ENCODE measurements at places on chromosomes 12 and 14.

DNA sequence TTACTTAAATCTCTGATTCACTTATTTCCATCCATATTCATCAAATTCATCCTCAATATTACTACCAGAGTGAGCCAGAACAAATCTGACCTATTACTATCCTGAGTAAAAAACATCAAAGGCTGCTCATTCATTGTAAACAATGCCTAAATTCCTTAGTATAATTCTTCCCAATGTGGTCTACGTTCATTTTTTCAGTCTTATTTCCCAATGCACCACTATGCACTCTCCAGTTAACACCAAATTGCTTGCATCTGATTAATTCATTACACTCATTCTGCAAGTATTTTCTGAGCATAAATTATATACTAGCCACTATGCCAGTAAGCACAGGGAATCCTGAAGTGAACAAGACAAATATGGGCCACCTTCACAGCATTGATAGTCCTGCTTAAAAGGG lies 110.0 kb downstream of the EPS8 start:
- no peak for DNase-seq

DNA sequence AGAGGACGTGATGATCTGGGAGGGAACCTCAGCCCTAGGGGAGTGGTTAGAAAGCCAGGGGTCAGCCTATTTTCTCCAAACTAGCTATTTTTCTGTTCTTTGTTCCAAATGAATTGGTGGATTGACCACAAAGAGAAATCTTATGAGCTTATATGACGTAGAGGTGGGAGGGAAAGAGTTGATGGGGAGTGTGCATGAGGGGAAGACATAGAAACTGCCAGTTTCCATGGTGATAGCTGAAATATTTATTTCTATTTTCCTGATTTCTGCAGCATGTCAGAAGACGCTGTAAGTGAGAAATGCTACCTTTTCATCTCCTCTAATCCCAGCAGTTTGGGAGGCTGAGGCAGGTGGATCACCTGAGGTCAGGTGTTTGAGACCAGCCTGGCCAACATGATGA lies 51.4 kb upstream of the CISTR start:
- DNase-seq: no peak

GRCh38 chr12:124762791-124763593 lies 100.7 kb downstream of the SCARB1 start:
- DNase-seq: no peak

DNA sequence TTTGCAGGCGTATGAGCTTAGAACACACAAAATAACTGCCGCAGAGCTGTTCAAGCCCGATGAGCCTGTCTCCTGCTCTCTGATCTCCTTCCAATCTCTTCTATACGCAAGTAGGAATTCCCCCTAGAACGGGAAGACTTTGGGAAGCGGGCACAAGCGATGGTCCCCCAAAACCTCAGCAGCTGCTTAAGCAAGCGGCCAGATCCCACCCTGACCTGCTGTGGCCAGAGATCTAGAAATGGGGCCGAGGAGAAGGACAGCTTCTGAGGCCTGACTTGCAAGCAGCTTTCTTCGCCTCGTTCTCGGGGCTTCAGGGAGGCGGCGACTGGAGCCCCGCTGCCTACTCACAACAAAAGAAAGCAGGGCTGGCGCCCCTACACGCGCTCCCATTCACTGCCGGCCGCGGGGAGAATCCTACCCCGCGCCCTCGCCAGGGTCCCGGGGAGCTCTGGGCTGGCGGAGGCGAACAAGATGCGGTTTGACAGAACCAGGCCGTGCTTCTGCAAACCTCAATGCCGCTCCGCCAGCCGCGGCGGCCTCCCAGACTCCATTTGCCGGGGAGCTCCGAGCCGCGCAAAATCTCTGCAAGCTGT lies 922 bp downstream of the TBX5 start:
- no peak for DNase-seq

DNA sequence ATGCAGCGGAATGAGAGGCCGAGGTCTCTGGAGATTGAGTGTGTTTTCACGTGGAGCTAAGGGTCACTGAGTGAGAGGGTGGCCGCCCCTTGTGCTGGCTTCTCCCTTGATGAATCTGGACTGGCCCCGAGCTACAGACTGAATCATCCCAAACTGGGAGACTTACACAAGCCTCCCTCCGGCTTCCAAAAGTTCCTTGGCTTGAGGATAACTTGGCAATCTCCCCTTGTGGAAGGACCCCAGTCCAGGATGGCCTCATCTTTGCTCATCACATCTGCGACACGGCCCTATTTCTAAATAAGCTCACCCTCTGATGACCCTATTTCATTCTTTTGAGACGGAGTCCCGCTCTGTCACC lies 41.5 kb upstream of the FBRSL1 start:
- DNase-seq: no peak

- no peak for DNase-seq
Observed at GRCh38 chr12:6420364-6420763, 24.4 kb upstream of the CD27 start.

GRCh38 chr12:6547987-6548386 lies 7.9 kb downstream of the IFFO1 start:
- DNase-seq: no peak

GRCh38 chr14:90412058-90412457 lies 15.2 kb downstream of the CALM1 start:
- DNase-seq: no peak

GRCh38 chr12:124639122-124639806 lies 71.9 kb upstream of the NCOR2 start:
- no peak for DNase-seq

GRCh38 chr12:24625103-24625502 lies 323.8 kb downstream of the BCAT1 start:
- DNase-seq: no peak

- DNase-seq: no peak
Observed at GRCh38 chr12:112208301-112208910, 83.0 kb downstream of the TRAFD1 start.

GRCh38 chr14:74302152-74302628 lies 544 bp downstream of the ABCD4 start:
- DNase-seq: no peak

DNA sequence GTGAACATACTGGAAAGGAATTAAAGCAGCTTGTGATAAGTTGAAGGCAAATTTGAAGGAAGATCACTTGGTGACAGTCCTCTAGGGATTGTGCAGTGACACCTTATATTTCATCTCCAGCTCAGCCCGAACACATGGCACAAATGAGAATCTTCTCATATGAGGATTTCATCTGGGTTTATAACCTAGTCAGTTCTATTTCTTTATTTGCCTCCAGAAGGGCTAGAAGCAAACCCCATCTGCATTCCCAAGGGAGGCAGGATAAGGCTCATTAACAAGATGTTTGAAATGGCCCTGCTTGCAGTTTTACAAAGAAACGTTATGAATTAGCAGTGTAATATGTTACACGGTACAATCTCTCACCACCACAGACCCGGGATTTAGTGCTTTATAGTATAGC lies 90.7 kb upstream of the KRR1 start:
- DNase-seq: no peak

GRCh38 chr14:96920023-96920422 lies 122.8 kb downstream of the VRK1 start:
- no peak for DNase-seq

DNA sequence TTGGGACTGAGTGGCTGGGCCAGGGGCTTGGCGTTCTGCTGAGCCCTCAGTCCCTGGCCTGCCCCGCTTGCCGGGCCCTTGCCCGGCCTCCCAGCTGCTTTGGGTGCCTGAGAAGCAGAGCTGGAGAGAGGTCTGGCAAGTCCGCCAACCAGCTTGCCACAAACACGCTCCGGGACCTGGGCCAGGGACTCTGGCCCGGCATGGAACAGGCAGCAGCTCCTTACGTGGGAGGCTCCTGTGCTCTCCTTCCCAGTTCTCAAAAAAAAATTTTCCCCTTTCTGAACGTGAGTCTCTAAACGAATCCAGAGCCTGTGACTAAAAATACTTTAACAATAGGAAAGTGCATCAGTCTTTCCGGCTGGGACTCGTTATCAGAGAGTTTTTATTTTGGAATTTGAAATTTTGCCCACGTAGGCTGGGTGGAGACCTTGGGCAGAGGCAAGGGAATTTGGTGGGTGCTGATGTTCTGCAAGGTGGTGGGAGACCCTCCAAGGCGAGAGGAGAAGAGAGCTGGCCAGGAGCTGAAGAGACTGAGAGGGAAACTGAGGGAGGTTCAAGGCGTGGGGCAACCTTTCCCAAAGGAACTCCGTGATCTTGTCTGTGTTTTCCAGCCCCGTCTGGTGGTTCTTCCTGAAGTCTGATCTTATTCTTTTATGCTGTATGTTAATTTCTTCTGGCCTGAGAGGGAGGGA lies 6.8 kb upstream of the NR4A1 start:
- DNase-seq: peak; percentile 96

- DNase-seq: no peak
Observed at GRCh38 chr14:77488558-77488957, 10.1 kb downstream of the ISM2 start.

GRCh38 chr12:20520532-20520931 lies 152.2 kb downstream of the PDE3A start:
- DNase-seq: no peak

DNA sequence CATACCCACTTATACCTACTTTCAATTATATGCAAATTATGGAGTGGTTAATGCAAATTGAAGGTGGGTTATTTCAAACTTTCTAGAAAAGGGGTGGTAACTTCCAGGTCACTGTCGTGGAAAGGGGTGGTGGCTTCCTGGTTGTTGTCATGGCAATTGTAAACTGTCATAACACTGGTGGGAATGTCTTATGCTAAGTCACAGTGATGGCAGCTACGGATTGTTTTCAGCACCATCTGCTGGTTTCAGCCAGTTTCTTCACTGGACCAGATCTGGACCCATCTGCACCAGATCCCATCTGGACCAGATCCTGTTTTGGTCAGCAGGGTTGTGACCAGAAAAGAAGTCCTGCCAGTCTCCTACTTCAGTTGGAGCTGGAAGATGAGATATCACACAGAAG lies 1469.3 kb downstream of the AACS start:
- no peak for DNase-seq

- DNase-seq: peak; percentile 67
Observed at GRCh38 chr12:109192358-109192757, 76.0 kb downstream of the ACACB start.

DNA sequence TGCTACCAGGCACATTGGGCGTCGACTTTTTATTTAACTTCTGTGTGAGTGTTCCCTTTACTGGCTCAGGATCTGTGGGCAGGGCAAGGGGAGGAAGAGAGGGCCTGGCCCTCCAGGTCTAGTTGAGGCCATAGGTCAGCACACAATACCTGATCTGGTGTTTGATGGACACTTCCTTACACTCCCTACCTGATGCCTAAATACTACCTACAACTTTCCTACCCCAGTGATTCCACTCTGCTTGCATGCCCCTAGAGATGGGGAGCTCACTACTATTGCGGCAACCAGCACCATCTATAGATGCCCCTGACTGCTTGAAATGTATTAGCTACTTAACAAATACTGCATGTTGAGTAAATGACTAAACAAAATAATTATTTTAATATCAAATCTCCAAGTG lies 20.8 kb upstream of the BEGAIN start:
- DNase-seq: no peak

- DNase-seq: no peak
Observed at GRCh38 chr14:101620031-101620788, 58.9 kb downstream of the DIO3 start.

- DNase-seq: no peak
Observed at GRCh38 chr12:103401421-103401820, 94.3 kb downstream of the C12orf42 start.

- peak; percentile 67 for DNase-seq
Observed at GRCh38 chr12:51388069-51388799, 3.0 kb downstream of the GALNT6 start.

- no peak for DNase-seq
Observed at GRCh38 chr14:80385336-80385735, 174.0 kb upstream of the DIO2 start.

GRCh38 chr12:97075161-97075933 lies 168.3 kb downstream of the NEDD1 start:
- DNase-seq: no peak

DNA sequence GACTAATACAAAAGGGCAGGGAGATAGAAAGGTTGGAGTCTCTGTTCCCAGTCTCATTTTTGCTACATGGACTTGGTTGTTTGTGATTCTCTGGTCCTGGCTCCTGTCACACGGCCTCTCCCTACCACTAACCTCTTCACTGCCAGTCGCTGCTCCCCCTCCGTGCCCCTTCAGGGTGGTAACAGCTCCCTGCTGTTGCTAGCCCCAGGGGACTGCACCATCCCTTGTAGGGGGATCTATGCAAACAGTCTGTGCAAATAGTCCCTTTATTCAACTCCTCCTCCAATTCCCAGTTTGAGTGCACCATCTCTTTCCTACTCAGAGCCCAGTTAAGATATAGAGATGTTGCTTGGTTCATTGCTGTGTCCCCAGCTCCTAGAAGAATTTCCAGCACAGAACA lies 51.1 kb downstream of the CCDC60 start:
- DNase-seq: no peak

DNA sequence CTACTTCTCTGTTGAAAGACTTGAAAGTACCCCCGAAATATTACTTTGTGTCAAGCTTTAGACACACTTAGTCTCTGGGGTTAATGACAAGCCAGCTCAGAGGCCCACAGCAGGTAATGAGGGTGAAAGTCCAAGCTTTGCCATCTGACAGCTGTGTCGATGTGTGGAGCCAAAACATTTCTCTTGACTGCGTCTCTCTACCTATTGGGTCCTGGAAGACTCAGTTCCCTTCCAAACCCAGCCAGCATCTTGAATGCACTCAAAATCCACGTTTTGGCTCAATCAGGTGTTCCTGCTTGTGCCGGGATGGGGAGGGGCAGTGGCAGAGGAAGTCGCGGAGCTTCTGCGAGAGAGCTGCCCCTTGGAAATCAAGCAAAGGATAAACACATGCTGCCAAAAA lies 3.2 kb downstream of the PLXNC1 start:
- no peak for DNase-seq

DNA sequence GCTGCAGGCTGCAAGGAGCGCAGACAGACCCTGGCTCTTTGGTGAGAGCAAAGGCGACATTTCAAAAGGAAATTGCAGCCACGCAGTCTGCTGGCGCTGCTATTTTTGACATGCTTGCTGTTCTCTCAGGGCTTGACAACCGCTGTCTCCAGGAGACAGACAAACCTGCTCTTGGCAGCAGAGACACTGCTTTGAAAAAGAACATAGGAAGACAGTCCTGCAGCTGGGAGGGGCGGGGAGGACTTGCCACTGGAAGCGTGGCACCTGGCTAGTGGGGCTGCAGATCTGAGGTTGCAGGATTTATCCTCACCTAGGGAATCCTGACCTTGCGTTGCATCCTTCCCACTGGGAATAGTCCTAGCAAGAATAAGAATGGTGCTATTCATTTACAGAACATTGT lies 91.8 kb upstream of the KCNA1 start:
- DNase-seq: no peak

DNA sequence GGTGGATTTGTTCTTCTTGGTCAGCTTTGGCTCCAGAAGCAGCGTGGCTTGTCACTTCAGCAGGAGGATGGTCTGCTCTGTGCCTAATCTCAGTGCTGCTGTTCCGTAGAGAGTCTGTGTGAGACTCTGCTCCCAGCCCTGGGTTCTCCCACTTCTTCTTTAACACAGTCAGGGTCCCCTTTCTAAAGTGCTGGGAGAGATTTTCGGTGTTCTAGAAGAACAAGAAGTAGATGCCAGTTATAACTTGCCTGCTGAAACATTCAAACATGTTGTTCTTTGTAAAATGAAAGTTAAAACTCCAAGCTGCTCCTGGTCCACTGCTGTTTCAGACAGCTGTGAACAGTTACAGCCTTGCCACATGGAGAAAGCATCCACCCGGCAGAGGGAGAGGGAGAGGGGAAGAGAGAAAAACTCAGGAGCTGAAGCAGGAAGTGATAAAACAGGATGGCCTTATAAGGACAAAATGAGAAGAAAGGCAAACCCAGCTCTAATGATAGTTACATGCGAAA lies 55.2 kb upstream of the CERS5 start:
- DNase-seq: peak; percentile 77

GRCh38 chr12:49428793-49429192 lies 61.5 kb downstream of the SPATS2 start:
- DNase-seq: peak; percentile 44
